Stimulated activated CD4-positive, alpha-beta T cell treated with anti-CD3 and anti-CD28 coated beads, TNF-alpha, amount 100 ng/mL, for 48 hours (primary cell): ENCODE measurements at places on chromosomes 13 and 19.

DNA sequence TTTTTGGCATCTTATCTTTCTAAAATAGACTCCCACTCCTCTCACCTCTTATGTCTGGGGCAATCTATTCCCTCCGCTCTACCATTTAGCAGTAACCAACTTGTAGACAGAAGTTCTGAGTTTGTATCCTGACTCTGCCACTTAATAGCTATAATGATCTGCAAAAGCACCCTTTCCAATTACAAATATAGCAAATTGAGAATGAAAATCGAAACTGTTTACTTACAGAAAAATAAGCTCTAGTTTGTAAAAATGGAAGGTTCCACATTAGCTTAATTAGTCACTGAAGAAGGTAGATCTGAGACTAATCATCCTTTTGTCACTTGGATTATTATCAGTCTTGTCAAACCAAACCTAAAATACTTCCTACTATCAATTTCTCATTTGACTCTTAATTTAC lies 409.3 kb downstream of the DIAPH3 start:
- no peak for DNase-seq

DNA sequence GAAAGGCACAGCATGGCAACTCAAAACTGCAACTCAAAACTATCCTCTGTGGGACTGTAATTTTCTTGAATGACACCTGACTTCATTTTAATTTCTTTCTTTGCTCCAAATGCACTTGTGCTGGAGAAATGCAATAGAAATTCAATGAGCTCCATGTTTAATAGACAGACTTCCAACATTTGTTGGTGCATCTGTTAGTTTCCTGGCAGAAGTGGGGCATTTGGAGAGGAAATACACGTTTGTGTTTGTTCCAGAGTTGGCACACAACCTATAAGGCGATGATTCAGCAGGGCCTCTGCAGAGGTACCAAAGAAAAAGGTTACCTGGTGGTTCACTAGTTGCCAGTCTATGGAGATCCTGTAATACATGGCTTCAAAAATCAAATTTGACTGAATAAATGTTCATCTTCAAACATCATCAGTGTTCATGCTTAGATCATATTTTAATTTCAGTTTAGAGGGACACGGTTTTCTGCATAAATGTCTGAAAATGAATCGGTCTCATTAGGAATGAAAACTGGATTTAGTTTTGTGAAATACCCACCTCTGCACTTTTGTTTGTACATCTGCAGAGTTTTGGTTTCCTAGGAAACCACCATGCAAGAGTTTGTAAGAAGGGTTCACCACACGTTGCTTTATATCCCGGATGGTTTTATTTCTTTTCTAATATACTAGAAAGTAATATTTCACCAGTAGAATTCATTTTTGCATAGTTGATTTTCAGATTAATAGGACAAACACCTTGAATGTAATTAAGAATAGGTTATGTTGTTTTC lies 21.8 kb upstream of the OBI1 start:
- DNase-seq, result no peak

- DNase-seq, result no peak
Observed at GRCh38 chr19:45768655-45768983, 433 bp downstream of the SIX5 start.

- no peak for DNase-seq
Observed at GRCh38 chr13:73467125-73467524, 408.3 kb downstream of the KLF5 start.

DNA sequence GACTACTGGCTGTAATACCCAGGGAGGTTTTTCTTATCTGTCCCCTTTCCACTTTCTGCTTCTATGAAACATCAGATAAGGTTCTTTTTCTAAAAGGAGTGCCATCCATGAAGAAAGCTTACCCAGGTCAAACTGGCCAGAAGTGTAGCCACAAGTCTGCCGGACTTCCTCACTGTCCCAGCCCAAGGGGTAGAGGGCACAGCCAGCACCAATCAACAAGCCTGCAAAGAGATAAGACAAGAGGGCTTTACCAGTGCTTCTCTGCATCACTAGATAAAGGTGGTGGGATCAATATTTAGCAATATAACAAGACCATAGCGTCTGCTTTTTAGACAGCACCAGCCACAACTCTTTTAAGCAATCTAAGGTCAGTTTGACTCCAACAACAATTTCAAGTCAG lies 224.7 kb downstream of the LHFPL6 start:
- DNase-seq, result no peak

GRCh38 chr13:93861818-93862217 lies 617.7 kb downstream of the DCT start:
- DNase-seq, result no peak

GRCh38 chr19:46828484-46828883 lies 22.2 kb downstream of the AP2S1 start:
- peak; percentile 53 for DNase-seq

DNA sequence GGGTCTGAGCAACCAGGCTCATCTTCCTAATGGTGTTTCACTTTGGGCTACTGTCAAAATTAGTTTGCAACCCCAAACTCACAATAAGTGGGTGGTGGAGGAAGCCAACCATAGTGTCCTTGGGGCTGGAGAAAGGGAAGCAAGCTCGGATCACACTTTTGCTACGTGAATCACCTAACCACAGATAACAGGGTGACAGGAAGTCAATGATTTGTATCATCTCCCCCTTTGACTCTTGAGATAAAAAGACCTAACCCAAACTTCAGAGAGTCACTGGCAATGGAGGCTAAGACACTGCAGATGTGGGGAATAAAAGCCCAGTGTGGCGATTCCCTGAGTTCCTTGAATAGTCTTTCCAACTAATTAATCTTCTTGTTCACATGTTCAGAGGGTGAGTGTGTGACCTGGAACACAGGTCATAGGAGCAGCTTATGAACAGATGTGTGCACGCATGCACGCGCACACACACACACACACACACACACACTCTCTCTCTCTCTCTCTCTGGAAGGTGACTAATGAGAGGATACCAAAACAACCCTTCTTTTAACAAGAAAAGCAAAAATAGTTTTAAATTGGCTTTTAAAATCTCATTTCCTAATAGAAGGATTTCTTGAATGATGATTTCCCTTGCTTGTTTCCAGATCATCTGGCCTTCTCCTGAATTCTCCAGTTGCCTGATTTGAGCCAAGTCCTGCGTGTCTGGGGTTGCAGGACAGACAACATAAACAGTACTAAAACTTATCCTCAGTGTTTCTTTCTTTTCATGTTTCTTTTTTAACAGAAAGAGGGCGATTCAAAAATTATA lies 21.2 kb upstream of the DOCK9 start:
- DNase-seq, result peak; percentile 15

DNA sequence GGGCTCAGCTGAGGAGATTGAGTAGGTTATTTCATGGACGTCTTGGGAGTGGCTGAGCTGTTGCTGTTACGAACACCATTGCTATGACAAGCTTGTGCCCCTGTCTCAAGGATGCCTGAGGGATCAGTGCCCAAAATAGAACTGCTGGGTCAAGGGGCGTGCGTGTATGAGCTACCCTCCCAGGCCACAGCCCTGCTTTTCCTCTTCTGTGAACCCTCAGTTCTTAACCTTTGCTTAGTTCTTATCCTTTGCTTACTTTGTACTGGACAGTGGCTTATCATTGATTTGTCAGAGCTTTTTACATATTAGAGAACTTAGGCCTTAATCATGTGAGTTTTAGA lies 9.0 kb downstream of the ARHGAP45 start:
- DNase-seq, result no peak

DNA sequence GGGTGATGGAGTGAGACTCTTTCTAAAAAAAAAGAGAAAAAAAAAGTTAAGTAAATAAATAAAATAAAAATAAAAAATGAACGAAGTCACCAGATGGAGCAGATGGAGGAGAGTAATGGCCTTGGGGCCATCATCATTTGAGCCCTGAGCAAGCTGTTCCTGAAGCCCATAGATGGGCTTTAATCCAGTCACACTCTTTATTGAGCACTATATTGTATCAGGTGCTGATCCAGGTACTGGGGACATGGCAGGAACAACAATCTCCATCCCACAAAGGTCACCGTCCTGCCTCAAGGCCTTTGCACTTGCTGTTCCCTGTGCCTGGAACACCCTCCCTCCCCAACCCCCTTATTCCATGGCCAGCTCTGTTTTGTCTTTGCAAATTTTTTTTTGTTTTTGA lies 3.9 kb upstream of the ADAMTS10 start:
- no peak for DNase-seq

- DNase-seq, result no peak
Observed at GRCh38 chr19:13104848-13105711, 2.4 kb upstream of the LYL1 start.

- no peak for DNase-seq
Observed at GRCh38 chr19:16232127-16232526, 34.4 kb downstream of the AP1M1 start.

- no peak for DNase-seq
Observed at GRCh38 chr13:78610381-78610883, 7.1 kb upstream of the POU4F1 start.

GRCh38 chr13:44331446-44331845 lies 42.2 kb upstream of the SERP2 start:
- DNase-seq, result no peak

GRCh38 chr13:21673539-21673788 lies 2.6 kb downstream of the FGF9 start:
- no peak for DNase-seq

DNA sequence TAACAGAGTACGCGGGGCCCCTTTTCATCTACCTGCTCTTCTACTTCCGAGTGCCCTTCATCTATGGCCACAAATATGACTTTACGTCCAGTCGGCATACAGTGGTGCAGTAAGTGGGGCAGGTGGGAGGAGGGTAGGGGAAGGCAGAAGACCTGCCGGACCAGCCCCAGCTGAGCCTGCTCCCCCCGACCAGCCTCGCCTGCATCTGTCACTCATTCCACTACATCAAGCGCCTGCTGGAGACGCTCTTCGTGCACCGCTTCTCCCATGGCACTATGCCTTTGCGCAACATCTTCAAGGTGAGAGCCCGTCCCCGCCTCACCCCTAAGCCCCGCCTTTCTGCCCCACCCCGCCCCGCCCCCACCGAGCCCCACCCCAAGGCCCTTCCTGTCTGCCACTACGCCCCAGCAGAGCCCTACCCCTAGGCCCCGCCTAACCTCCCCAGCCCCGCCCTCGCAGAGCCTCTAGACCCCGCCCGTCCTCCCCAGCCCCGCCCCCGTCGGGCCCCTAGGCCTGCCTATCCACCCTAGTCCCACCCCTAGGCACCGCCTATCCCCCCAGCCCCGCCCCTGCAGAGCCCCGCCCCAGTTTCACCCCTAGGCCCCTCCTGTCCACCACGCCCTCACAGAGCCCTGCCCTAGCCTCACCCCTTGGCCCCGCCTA lies 7.7 kb downstream of the NDUFB7 start:
- peak; percentile 72 for DNase-seq

DNA sequence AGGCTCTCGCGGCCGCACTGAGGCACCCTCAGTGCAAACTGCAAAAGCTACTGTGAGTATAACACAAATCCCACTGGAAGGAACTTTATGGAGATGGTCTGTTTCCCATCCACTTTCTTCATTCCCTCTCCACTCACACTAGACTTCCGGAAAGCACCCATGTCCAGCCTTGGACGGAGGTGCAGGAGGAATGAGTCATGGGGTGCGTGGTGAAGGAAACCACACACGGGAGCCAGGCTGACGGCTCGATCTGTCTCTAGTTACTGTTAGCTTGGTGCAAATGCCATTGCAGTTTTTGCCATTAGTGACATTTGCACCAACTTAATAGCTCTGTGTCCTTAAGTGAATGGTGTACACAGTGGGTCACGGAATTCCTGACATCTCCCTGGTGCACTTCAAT lies 14.6 kb downstream of the NLRP8 start:
- DNase-seq, result no peak

GRCh38 chr13:49346460-49346859 lies 97.4 kb downstream of the CAB39L start:
- no peak for DNase-seq

DNA sequence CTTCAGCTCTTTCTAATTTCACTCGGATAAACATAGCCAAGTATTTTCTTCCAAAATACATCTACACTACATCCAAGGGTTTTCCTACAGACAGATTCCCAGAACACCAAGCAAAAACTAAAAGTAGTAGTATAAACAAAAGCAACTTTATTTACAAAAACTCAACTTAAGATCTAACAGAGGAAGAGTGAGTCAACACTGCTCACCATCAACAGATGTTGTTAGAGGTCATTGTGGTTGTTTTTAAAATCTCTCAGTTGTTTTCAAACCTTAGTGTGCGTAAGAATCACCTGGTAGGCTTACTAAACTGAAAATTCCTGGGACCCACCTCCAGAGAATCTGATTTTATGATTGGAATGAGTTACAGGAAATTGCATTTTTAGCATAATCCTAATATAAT lies 631.7 kb upstream of the SGCG start:
- DNase-seq, result no peak

- no peak for DNase-seq
Observed at GRCh38 chr19:4715529-4716221, 8.0 kb downstream of the DPP9 start.

GRCh38 chr13:31663880-31664585 lies 75.3 kb upstream of the RXFP2 start:
- DNase-seq, result no peak

DNA sequence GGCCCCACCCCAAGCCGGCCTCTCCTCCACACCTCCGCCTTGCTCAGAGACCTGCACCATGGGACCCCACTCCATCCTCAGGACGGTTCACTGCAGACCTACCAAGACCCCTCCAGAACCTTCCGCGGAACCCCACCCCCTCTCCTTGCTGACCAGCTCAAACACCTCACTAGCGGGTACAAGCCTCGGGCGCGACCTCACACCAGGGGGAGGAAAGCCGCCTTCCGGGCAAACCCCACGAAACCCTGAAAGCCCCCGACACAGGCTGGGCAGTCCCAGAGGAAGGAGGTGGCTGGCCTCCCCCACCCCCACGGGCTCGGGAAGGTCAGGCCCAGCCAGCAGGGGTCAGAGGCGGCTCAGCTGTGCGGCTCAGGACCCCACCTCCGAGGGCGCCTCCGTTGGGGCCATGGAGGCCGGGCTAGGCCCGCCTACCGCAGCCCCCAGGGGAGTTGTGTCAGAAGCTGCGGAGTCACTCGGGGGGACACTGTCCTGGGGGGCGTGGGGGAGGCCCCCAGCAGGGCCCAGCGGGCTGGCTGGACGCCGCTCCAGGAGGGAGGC lies 9.8 kb downstream of the GRIN3B start:
- no peak for DNase-seq

DNA sequence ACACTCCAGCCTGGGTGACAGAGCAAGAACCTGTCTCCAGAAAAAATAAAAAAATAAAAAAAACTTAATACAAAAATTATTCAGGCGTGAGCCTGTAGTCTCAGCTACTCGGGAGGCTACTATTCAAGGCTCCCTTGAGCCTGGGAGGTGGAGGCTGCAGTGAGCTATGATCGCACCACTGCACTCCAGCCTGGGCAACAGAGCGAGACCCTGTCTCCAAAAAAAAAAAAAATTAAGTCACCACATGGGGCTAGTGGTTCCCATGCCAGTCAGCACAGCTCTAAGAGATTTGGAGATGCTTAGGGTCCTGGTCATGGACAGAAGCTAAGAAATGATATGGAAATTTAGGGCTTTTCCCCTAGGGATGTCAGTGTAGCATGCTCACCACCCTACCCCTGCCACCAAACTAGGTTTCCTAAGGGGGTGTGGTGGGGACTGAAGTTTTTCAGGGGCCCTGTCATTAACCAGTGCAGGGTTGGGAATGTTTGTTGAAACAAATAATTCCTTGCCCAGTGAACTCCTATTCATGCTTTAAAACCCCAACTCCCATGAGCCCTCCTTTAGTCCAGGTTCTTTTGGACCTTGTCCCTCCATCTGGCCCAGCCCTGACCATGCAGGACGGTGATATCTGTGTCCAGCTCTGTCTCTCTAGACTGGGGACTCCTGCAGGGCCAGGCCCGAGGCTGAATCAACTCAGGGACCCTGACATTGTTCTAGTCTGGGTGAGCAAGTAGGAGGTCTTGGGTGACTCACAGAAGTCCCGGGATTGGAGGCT lies 1.8 kb downstream of the FCHO1 start:
- no peak for DNase-seq
